ENCODE measurements at places on chromosomes 1 and 21.

- DNase-seq: no peak
Measured at GRCh38 chr1:114094675-114095074, 59.0 kb downstream of the SYT6 start.

DNA sequence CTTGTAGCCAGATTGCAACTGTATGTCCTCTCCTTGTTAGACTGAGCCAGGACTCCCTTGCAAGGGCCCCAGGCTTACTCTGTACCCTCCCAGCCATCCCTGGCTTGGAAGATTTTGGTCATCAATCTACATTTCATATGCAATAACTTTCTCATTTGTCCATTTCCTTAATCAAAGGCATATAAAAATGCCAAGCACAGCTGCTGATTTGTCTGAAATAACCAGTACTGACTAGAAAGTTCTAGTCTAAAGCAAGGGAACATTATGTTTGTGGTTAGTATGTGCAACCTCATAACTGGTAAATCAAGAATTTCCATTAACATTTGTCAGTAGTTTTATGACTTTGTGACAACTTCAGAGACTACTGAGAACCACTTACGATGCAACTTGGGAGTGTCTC, 370.2 kb downstream of the ST6GALNAC3 start:
- DNase-seq: no peak

GRCh38 chr1:177315761-177316160, 145.0 kb downstream of the BRINP2 start:
- no peak for DNase-seq

DNA sequence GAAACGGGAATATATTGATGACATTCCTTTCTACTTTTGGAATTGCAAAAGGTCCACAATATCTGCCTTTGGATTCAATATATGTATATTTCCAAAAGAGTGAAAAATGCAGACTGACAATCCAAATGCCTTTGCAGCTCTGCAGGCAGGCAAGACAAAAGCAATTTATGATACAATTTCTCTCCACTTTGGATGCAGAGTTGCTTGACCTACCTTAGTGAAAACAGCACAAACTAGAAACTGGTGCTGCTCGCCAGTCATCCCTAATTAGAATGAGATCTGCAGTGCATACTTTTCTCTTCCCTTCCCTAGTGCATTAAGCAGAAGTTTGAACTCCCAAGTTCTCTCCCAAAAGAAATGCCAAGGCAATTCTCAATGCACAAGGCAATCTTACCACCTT, 56.8 kb downstream of the KIAA0319L start:
- no peak for DNase-seq

DNA sequence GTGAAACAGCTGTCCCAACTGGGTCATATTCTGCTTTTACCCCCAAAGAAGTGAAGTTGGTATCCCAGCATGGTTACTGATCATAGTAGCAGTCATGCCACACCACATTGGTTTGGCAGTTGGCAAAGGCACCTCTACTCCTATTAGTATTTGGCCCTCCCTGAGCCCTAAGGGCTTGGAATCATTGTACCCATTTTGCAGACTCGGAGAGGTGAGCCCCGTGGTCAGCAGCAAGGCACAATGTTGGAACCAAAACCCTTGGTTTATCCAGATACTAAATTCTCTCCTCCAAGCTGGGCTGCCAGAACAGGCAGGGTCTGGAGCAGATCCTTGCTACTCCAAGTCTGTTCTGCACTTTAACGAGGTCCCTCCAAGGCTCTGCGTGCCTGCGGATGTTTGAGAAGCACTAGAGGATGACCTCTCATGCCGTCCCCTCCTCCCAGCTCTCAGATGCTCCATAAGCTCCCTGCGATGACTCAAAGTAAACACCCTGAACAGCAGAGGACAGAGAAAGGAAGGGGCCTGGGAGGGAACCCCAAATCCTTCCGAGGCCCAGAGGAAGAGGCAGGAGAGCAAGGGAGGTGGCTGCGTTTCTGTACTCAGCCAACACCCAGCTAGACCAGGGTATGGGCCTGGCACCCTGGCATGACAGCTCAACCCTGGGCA, 89.3 kb downstream of the PAX7 start:
- no peak for DNase-seq

DNA sequence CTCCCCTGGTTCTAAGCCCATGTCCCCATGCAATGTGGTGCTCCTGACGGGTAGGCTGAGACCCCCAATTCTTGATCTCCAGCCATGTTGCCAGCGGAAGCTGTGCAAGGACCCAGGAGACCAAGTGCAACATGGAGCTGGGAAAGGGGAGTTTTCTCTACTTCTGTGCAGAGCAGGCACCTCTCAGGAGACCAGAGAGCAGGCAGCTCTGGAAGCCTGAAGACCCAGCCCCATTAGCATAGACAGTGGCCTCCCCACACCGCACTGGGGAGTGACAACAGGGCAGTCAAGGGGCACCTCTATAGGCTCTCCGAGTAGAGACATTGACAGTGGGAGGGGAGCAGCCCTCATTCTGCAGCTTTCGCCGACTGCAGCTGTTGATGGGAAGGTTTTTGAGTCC, 410.2 kb downstream of the MATN1 start:
- no peak for DNase-seq

DNA sequence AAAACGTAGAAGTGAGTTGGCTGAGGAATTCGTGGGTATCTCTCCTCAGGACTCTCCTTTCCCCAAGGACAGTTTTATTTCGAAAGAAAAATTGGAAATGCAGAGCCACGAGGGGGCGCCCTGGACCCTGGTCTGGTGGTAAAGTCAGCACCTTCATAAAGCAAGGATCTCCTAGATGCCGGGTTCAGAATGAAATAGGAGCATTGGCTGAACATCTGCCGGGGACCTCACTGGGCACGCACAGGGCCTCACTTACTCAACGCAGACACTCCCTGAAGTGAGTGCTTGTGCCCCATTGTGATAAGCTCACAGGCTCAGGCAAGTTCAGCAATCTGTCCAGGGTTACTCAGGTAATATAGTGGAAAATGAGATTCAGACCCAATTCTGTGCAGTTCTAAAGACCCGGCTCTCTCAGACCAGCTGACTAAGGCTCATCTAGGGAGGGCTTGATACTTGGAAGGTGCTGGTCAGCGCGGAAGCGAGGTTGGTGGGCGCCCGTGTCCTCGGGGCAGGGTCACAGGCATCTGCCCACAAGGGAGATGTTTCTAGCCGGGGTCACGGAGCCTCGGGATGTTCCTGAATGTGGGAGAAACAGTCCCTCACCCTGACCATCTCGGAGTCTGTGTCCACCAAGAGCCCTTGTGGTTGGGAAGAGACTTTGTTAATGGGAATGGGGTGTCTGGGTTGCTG, 55.7 kb upstream of the ETV3 start:
- DNase-seq: no peak

- no peak for DNase-seq
Measured at GRCh38 chr1:215889871-215890270, 322.8 kb downstream of the KCTD3 start.

- DNase-seq: no peak
Measured at GRCh38 chr1:248366609-248367008, 5.1 kb downstream of the OR2T4 start.

- DNase-seq: no peak
Measured at GRCh38 chr1:95548211-95548610, 314.2 kb downstream of the RWDD3 start.

GRCh38 chr1:235734335-235734734, 84.8 kb upstream of the GNG4 start:
- DNase-seq: no peak

DNA sequence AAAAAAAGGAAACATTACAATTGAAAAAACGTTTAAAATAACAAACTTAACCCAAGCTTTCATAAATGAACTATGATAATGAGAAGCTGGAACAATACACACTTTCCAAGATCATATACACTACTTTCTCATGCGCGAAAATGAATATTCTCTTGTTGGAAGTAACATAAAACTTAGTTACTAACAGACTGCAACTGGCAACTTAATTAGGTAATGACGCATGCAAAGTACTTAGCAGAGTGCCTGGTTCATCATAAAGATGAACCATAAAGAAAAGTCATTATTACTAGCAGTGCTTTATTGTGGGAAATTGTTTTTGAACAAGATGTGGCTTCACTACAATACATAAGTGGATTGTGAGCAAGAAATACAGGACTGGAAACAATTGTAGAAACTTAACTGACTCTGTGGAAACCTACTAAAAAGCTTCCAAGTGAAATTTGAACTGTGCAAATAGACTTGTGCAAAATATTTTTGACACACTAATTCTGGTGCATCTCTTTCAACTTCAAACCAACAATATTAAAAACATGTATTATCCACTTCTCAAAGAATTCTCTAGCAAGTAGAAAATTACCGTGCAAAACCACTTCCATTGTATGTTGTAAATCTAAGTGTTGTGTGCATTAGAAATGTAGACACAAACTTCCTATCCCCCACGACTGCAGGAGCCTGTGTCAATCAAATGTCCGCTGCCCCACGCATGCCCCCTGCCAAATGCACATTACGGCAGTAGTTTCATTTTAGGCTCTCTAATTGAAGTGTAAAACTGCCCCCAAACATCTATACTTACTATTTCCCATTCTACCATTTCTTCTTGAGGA, 2.0 kb downstream of the ARHGAP29 start:
- no peak for DNase-seq

DNA sequence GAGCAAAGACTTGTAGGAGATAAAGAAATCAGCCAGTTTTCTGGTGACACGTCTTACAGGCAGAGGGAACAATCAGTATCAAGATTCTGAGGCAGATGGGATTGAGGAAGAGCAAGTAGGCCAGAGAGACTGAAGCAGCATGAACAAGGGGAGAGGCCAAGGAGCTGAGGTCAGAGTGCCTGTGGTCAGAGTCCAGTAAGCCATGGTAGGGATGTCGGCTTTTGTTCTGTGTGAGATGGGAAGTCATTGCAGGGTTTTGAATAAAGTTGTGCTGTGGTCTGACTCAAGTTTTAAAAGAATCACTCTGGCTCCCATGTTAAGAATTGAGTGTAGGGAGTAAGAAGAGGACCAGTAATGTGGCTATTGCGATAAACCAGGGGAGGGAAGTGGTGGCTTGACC, 85.9 kb upstream of the IVNS1ABP start:
- DNase-seq: no peak

- no peak for DNase-seq
Measured at GRCh38 chr21:10641107-10641506, 119.7 kb downstream of the TPTE start.

DNA sequence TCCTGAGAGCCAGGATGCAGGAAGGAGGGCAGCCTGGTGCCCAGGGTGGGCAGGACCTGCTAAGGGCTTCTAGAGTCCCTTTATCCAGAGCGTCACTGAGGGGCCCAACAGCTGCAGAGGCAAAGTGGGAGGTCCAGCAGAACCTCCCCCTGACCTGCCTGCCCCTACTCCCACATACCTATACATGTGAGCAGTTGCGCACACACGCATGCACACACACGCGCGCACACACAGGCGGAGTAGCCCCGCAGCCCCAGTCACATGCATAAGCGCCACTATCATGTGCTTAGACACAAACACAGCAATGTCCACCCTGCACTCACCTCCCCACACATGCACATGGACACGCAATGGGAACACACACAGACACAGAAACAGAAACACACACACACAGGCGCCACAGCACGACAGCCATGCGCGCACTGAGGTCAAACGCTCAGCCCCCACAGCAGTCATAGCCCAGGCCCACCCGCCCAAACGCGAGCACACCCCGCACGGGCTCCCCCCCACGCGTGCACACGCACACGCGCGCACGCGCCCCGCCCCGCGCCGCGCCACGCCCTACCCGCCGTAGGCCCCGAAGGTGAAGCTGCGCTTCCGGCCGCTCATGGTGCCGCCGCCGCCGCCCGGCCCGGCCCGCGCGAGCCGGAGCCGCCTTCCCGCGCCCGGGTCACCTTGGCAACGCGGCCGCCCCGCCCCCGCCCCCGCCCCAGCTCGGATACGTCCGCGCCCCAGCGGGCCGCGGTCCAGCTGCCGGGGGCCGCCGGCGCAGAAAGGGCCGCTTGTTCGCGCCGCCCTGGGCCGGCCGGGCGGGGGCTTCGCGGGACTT, 17.7 kb downstream of the RAP1GAP start:
- no peak for DNase-seq

GRCh38 chr1:239547987-239548386, 161.6 kb downstream of the CHRM3 start:
- no peak for DNase-seq

- DNase-seq: peak; percentile 87
Measured at GRCh38 chr1:20151906-20152598, 12.9 kb downstream of the PLA2G2F start.

DNA sequence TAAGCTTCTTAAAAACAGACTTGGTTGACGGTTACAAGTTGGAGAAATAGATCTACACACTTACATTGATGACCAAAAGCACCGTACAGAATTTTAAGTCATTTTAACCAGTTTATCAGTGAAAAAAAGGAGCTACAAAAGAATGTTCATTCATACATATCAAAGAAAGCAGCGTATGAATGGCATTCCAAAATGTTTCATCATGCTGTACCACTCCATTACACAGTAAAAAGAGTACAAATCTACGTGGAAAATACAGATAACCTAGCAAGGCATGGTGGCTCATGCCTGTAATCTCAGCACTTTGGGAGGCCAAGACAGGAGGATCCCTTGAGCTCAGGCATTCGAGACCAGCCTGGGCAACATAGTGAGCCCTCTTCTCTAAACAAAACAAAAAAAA, 40.3 kb downstream of the ZZZ3 start:
- DNase-seq: no peak

DNA sequence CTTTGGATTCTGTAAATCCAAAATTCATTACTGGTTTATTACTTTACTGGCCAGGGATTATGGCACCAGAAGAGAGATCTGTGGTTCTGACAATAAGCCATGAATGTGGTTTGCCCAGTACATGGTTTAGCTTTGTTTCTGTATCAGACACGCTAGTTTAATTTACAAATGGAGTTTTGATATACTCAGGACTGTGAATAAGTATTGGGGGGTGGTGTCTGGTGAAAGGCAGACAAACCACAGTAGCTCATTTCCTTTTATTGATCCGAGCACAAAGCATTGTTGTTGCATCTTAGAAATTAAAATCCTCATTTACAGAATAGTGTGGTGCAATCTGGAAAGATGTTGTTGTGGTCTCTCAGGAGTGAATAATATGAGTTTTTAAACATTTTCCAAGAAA, 96.0 kb downstream of the ST6GALNAC3 start:
- no peak for DNase-seq

DNA sequence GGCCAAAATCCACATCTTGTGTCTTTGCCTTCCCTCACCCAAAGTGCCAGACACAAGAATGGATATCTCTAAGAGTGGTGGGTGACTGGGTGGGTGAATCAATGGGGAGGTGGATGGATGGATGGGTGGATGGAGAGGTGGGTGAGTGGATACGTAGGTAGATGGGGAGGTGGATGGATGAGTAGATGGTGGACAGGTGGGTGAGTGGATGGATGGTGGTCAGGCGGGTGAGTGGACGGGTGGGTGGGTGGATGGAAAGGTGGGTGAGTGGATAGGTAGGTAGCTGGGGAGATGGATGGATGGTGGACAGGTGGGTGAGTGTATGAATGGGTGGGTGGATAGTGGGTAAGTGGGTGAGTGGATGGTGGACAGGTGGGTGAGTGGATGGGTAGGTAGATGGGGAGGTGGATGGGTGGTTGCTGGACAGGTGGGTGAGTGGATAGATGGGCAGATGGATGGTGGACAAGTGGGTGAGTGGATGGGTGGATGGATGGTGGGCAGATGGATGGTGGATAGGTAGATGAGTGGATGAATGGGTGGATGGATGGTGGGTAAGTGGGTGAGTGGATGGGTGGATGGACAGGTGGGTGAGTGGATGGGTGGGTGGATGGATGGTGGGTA, 34.2 kb downstream of the SLC19A1 start:
- DNase-seq: no peak

Data from GM18507 (cell line).